ENCODE measurements at places on chromosomes 7 and 10.

DNA sequence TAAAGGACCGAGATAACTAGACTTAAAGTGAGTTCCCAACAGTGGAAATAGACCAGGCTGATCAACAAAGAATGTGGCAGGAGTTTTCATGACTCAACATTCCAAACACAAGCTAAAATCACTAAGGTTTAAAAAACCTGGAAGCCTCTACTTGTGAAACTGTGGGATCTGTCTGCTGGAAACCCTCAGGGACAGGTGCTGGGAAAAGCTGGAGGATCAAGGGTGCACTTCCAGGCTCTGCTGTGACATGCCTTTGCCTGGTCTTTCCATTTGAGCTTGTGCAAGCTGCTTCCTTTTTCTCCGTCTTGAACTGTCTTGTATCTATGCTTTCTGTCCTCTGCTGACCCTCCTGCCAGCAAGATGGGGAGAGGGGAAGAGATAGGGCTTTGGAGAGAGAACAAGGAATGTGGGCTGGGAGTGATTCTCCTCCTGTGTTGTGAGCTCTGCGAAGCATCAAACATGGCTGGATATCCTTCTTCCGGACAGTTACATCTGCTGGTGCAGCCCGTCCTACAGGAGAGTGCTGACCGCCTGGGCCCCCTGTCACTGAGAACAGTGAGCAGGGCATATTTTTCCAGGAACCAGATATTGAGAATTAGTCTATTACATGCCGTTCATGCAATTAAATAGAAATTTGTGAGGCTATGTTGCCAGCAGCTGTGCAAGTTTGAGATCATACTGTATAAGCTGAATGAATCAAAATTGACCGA is 25.5 kb downstream of the ARHGAP22 start:
- no peaks in the 10 kb centered on the region for H3K4me1 ChIP-seq
- peaks cover 16% of the 10 kb centered on the region for H3K27me3 ChIP-seq
- H3K36me3 ChIP-seq: no peaks in the 10 kb centered on the region
- no peak for DNase-seq
- no peak overlapping the region for H3K27ac ChIP-seq

GRCh38 chr10:43235070-43235900 is 31.6 kb downstream of the RASGEF1A start:
- H3K36me3 ChIP-seq: no peaks in the 10 kb centered on the region
- H3K4me3 ChIP-seq: no peak overlapping the region
- peaks cover 20% of the 10 kb centered on the region for H3K27me3 ChIP-seq
- peaks cover 9% of the 10 kb centered on the region for H3K4me1 ChIP-seq

DNA sequence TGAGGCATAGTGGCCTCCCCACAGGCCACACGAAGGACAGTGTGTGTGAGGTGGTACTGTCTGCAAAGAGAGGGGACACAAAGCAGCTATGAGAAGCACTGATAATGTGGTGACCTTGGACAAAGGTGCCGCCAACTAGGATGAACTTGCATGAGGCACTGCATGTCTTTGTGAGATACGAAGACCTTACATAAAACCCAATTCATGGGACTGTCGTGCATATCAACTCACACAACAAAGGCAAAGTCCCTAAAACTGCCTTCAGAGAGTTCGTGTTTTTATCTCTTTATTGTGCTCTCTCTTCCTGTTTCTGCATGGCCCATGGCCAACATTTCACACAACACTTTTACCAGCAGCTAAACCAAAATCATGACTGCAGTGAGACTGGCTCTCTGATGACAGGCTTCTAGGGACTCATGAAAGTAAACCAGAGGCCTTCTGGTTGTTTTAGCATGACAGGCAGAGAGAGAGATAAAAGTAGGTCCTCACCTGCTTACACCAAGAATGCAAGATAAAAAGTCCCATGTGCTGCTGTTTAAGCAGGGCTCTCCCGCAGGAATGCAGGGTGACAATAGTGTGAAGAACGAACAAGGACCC is 347.8 kb downstream of the ELMO1 start:
- peaks cover 34% of the 10 kb centered on the region for H3K36me3 ChIP-seq
- H3K4me1 ChIP-seq: peaks cover 17% of the 10 kb centered on the region
- no peaks in the 10 kb centered on the region for H3K27me3 ChIP-seq
- H3K27ac ChIP-seq: peak overlapping the region; percentile 36
- no peak for DNase-seq

DNA sequence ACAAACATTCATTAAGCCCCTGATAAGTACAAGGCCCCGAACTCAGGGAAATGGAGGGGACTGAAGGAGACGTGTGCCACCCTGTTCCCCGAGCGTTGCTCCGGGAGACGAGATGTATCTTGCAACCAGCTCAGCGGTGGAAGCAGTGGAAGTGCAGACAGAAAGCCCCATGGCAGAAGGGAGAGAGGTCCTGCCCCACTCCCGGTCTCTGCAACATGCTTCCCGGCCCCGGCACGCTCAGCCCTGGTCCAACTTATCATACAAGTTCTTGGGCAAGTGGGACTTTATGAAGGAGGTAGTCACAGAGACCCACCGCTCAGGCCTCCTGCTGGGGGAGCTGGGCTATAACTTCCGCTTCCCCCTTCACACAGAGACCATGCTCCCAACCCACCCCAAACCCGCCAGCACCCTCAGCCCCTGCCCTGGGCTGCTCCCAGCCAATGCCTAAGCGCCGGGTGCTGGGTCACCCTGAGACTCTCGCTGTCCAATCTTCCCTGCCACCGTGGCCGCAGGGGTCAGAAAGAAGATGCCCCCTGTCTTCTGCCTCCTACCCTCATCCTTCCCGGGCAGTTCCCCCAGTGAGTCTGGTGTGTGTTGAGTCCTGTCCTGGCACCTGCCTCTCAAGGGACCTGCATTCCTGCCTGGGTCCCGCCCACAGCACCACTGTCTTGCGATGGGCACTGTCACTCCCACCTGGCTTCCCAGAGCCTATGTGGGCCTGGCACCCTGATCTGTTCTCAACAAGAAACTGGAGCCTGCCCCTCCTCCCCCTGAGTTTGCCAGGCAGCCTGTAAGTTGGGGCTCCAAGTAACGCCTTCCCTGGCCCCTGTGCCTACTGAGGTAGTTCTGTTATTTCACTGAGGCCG is 157.7 kb downstream of the PRKAG2 start:
- H3K4me1 ChIP-seq: no peaks in the 10 kb centered on the region
- H3K36me3 ChIP-seq: no peaks in the 10 kb centered on the region
- no peaks in the 10 kb centered on the region for H3K27me3 ChIP-seq
- H3K27ac ChIP-seq: no peak overlapping the region
- no peak for DNase-seq
- H3K4me3 ChIP-seq: no peak overlapping the region

DNA sequence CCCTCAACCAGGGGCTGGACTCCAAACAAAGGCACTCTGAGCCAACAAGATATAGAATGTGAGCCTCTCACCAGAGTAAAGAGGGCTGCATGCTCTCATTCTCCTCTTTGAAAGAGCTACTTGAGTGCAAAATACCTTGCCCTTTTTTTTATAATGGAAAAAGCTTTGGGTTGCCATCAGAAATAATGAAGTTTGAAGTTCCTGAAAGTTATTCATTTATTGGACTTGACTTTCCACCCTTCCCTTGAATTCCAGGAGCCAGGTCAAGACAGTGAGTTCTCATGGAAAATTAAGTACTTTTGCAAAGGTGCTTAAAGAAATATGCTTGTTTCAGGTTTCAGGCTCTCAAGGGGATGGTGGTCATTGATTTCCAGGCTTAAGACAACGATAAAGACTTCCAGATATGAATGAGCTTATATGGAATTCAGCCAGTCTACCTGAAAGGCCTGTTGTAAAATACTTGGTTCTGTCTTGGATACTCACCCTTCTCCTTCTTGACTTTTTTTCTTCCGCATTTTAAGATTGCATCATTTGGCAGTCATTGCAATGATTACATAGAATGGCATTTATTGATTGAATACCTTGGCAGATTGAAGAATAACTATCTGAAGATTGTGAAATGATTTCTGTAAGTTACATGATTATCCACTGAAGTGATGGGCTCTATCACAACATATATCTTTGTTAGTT is 696.4 kb downstream of the INHBA start:
- no peaks in the 10 kb centered on the region for H3K36me3 ChIP-seq
- no peak for DNase-seq
- H3K4me1 ChIP-seq: no peaks in the 10 kb centered on the region
- no peaks in the 10 kb centered on the region for H3K27me3 ChIP-seq
- H3K27ac ChIP-seq: no peak overlapping the region

- no peak overlapping the region for H3K27ac ChIP-seq
- no peaks in the 10 kb centered on the region for H3K4me1 ChIP-seq
- no peaks in the 10 kb centered on the region for H3K27me3 ChIP-seq
- H3K4me3 ChIP-seq: no peak overlapping the region
- DNase-seq: no peak
- H3K36me3 ChIP-seq: no peaks in the 10 kb centered on the region
Observed at GRCh38 chr10:75685187-75685586, 253.8 kb downstream of the LRMDA start.
